AG10803 (cell line): ENCODE measurements at places on chromosomes 6 and 20.

DNA sequence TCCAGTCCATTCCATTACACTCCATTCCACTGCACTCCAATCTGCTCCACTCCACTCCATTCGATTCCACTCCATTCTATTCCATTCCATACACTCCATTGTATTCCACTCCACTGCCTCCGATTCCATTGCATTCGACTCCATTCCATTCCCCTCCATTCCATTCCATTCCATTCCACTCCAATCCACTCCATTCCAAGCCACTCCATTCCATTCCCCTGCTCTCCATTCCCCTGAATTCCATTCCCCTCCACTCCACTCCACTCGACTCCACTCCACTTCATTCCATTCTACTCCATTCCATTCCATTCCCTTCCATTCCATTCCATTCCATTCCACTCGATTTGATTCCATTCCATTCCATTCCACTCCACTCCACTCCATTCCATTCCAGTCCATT, 25.7 kb upstream of the DEFB125 start:
- DNase-seq, result no peak

DNA sequence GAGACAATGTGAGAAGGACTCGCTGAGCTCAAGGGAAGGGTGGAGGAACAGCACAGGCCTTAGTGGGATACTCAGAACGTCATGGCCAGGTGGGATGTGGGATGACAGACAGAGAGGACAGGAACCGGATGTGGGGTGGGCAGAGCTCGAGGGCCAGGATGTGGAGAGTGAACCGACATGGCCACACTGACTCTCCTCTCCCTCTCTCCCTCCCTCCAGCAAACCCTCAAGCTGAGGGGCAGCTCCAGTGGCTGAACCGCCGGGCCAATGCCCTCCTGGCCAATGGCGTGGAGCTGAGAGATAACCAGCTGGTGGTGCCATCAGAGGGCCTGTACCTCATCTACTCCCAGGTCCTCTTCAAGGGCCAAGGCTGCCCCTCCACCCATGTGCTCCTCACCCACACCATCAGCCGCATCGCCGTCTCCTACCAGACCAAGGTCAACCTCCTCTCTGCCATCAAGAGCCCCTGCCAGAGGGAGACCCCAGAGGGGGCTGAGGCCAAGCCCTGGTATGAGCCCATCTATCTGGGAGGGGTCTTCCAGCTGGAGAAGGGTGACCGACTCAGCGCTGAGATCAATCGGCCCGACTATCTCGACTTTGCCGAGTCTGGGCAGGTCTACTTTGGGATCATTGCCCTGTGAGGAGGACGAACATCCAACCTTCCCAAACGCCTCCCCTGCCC, 1.7 kb downstream of the TNF start:
- DNase-seq, result no peak

GRCh38 chr20:50397058-50397457, 113.1 kb upstream of the PTPN1 start:
- DNase-seq, result no peak

DNA sequence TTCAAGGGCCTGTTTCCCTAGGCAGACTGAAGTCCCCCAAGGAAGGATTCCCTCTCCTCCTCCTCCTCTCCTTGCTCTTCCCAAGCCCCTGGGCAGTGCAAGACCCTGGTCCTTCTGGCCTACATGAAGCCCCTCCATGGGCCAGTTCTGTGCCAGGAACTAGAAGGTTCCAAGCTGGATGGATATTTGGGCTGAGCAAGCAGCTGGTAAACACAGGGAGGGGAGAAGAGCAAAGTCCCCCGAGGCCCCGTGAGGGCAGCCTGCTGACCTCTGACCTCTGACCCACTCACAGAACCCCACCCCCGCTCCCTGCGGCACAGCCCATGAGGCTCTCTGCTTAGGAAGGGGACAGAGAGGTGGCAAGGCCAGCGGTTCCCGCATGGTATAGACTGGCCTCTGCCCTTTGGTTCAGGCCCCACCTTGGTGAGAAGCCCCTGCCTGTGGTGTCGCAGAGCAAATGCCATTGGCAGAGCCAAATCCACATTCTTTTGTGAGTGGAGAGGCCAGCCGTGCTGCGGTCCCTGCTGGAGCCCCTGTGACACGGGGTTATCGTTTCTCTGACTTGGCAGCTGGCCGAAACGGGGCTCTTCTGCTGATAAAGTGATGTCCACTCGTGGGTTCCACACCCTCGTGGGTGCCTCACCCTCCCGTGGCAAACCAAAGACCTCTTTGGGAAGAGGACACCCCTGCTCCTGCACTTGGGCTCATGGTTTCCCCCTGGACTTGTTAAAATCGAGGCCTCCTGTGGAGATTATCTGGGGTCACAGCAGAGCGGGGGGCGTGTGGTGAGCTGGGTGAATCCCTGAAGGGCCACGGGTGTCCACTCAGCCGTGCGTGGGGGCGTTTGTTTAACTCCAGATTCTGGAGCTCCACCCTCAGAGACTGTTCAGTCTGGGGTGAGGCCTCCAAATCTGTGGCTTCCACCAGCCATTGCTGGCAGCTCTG, 2.1 kb upstream of the CHRNA4 start:
- DNase-seq, result no peak

DNA sequence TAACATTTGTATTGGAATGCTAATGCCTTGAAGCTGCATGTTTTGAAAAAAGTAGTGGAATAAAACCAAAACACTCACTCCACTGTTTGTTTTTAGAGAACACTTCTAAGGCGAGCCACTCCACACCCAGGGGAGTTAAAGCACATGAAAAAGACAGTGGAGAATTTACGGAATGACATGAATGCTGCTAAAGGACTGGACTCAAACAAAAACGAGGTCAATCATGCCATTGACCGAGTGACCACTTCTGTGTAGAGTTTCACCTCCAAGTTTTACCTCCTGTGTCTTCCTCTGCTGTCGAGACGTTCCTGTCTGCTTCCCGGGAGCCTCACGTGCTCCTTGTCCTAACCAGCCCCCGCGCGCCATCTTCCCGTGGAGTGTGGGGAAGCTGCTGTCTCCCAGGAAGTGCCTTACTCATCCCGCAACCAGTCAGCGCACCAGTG, 127.8 kb downstream of the LRRC1 start:
- peak; percentile 13 for DNase-seq

DNA sequence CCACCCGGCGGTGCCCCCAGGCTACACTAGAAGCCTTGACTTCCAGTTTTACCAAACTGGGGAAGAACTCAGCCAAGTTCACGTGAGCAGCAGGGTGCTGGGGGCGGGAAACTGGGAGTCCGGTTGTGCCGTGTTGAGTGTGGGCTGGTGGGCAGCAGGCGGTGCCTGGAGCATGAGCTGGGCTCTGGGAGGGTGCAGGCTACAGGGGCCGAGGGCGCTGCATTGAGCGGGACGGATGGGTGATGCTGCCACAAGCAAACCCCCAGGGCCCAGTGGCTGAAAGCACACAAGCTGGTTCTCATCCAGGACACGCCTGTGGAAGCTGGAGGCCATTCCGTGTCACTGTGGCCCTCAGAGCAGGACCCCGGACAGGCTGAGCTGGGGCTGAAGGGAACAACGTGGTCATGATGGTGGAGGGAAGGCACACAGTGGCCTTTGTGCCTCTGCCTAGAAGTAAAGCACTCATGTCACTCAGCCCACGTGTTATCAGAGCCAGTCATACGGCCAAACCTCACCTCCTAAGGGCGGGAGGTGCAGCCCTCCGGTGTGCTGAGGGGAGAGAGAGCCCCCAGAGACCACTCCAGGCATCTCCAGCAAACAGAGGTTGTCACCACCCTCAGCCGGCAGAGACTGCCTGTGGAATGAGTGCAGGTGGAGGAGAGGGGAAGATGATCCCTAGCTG, 29.5 kb downstream of the RBM38 start:
- DNase-seq, result no peak
